ENCODE measurements at places on chromosomes 1 and 21. TPM values are rescaled to one million over a fixed set of nuclear protein-coding genes. Genes with fewer than 3 reads are reported as not detected.

Gene FAM110D
- 0.76 TPM for polyA plus RNA-seq

Gene OR6N1
- polyA plus RNA-seq: not detected

Gene SPRR2G
- polyA plus RNA-seq: not detected

Gene FAM72A
- 3.6 TPM for polyA plus RNA-seq

Gene C4BPA
- 0.47 TPM for polyA plus RNA-seq

Gene WNT9A
- 11.2 TPM for polyA plus RNA-seq

DNA sequence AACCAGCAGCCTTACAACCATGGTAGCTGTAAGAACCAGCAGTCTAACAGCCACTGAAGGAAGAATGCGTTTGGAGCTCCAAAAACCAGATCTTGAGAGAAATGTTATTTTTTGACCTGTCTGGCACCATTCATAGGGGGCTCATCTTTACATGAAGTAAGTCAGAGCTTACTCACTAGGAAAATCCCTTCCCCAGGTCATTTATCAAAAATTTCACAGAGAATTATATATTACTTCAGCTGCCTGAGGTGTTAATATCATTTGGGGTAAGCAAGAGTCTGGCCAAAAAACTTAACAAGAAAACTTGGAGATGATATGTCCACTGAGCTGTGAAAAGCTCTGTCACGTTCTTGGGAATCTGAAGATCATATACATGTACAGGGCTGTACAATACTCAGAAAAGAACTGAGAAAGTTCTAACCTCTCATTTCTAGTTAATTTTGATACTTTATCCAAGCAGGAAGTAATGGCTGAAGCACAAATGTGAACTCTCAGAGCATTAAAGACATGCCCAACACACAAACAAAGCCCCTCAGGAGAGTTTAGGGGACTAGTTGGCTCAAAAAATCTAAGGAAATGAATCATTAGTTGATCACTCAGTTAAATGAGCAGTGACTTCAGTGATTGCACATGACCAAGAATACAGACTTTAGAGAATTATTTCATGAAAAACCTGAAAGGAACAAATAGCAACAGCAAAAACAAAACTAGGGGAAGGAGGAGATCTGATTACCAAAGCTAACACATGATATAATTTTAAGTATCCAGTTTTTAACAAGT lies 681.1 kb downstream of the LTN1 start:
- DNase-seq: no peak

GRCh38 chr1:39107341-39108290 lies 81.5 kb downstream of the NDUFS5 start:
- no peak for DNase-seq

- DNase-seq: no peak
Observed at GRCh38 chr1:180757657-180758056, 125.8 kb downstream of the XPR1 start.

DNA sequence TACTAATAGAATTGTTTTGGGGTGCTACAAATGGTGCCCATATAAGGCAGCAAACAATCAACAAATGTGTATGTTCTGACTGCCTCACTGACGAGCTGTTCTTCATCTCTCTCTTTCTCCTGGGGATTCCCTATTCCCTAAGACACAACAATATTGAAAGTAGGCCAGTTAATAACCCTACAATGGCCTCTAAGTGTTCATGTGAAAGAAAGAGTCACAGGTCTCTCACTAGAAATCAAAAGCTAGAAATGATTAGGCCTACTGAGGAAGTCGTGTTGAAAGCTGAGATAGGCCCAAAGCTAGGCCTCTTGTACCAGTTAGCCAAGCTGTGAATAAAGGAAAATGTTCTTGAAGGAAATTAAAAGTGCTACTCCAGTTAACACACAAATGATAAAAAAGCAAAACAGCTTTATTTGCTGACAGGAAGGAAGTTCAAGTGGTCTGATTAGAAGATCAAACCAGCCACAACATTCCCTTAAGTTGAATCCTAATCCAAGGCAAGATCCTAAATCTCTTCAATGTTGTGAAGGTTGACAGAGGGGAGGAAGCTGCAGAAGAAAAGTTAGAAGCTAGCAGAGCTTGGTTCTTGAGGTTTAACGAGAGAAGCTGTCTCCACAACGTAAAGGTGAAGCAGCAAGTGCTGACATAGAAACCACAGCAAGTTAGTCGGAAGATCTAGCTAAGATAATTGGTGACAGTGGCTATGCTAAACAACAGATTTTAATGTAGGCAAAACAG lies 26.3 kb downstream of the ATP2B4 start:
- DNase-seq: no peak

- DNase-seq: no peak
Observed at GRCh38 chr21:45632637-45633251, 10.8 kb upstream of the PCBP3 start.

DNA sequence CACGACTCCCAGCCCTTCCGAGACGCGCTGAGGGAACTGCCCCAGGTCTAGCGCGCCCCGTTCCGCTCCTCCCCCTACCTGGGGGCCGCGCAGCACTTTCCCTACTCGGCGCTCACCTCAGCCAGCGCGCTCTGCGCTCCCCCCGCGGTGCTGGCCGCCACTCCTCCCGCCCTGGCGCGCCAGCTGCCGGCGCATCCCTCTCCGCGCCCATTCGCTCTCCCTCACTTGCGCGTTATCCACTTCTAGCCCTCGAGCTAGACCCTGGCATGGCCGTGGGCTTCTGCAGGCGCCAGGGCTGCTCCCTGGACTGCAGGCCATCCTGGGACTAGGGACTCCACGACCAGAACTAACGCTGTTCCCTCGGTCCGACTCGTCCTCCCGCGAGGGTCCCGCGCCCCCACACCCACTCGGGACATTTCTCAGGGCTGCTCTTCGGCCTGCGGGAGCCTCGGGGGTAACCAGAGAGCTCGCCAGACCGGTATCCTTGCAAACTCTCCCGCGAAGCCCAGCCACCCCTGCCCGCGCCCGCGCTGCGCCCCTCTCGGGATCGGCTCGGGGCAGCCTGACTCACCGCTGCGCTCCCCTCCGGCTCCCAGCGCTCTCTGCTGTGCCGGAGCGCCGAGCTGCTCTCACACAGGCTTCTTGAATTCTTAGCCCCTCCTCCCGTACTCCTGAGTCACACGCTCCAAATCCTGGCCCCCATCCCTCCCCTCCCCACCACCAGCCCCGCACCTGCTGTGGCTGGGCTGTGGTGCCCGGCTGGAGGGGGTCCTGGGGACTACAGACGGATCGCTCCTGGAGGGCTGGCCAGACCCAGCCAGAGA lies at the start of gene NGF:
TSS of gene NGF (minus strand) at position 617 of the 824 bp plus-strand sequence. CDS start 51,454 bp downstream, outside the sequence.
- no peak for DNase-seq

DNA sequence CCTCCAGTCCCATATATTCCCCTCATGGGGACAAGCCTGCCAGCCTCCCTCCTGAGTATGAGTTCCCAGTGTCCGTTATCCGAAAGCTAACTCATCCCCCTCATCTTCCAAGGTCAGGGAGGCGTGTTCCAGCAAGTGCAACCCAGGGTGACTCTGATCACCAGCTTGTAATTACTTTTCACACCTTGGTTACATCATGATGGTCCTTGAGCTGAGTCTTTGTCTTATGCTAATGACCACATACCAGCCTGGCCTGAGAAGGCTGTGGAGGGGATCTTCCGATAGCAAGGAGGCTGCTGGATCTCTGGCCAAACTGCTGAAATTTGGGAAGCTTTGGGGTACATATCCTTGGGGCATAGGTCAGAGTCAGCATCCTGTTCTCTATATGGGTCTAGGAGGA lies 99.6 kb downstream of the DDX20 start:
- no peak for DNase-seq

DNA sequence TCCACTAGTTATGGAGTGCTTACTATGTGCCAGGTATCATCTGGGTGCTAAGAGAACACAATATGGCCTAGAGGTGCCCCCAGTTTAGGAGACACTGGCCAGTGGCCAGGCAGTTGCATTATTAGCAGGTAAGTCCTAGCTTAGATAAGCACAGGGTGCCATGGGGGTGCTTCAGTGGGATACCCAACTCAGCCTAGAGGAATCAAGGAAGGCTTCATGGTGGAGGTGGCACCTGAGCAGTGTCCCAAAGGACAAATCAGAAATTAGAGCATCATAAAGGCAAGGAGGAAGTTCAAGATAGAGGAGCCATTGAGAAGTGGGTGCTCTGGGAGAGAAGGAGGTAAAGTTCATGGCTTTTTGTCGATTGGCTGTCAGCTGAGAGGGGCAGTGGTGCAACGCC lies 31.9 kb upstream of the PKP1 start:
- DNase-seq: no peak

- no peak for DNase-seq
Observed at GRCh38 chr1:63463248-63463647, 59.8 kb downstream of the ITGB3BP start.

DNA sequence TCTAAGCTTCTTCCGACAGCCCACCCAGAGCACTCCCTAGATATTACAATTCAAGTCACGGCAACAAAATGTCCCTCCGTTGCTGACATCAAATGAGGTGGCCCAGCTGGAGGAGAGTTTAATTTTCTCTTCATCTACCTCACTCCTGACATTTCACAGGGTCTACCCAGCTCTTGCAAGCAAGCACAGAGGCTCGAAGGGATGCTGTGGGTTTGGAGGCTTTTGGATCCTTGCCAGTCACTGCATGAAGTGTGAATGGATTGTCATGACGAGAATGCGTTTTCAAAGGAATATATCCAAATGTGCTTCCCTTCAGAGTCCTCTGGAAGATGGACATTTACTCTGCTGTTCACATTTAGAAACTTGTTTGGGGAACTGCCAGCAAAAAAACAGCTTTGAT lies 33.5 kb downstream of the CAPN8 start:
- DNase-seq: no peak

- DNase-seq: no peak
Observed at GRCh38 chr1:203644661-203645510, 18.3 kb downstream of the ATP2B4 start.

DNA sequence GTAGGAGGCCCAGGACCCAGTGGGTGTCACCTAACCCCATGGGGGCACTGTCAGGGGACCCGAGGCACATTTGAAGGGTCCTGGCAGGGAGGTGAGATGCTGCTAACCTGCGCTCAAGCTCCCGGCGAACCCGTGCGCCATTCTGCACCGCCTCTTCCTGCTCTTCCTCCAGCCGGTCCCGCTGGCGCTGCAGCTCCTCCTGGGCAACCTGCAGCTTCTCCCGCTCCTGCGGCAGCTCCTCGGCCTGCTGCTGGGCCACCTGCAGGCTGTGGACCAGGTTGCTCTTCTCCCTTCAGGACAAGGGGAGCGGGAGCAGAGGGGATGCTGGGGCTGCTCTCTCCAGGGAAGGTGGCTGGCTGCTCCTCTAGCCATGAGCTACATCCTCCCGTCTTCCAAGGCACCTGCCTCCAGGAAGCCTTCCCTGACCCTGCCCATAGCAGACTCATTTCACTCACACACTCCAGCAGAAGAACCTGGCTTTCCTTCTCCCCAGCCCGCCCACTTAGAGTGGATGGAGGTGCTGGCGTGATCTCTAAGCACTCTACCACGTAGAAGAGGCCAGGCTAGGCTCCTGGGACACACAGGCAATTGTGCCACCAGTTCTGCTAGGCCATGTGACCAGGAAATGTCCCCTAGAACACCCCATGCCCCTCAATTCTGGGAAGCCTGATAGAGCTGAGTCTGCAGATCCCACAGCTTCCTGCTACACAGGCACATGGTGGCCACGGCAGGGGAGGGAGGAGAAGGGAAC lies 15.2 kb upstream of the NBPF1 start:
- DNase-seq: no peak

GRCh38 chr1:232751393-232752140 lies 53.6 kb upstream of the MAP10 start:
- DNase-seq: no peak

- no peak for DNase-seq
Observed at GRCh38 chr1:51295926-51296325, 34.4 kb downstream of the TTC39A start.

DNA sequence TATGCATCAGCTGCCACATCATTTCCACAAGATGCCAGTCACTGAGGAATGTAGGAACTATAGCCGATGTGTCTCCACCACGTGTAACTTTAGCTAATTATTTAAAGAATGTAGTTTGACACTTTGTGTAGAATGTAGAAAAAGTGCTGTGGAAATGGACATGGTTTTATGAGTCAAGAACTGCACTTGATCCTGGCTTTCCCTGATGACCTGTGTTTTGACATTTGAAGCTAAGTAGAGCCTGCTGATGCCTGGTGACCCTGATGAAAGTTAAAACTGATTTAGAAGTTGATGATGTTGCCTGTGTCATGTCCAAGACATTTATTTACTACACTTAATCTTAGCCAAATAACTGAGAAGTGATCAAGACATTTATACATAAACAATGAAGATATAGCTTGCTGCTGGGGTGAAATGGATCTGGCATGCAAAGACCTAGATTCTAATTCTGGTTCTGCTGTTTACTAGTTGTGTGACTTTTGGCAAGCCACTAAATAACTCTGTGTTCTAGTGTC lies 4.4 kb upstream of the OSBPL9 start:
- DNase-seq: no peak

DNA sequence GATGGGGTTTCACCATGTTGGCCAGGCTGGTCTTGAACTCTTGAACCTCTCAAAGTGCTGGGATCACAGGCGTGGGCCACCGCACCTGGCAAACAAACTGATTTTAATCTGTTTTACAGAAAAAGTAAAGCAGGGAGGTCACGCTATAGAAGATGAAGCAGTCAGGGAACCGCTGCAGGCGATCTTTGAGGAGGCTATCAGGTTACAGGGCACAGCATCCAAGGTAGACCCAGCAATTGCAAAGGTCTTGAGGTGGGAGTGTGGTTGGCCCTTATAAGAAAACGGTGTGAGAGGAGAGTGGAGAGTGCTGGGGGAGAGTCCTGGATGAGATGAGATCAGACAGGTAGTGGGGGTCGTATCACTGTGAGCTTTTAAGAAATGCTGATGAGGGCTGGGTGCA lies 2.6 kb upstream of the TMCO4 start:
- no peak for DNase-seq

- DNase-seq: peak; percentile 70
Observed at GRCh38 chr1:19390901-19391595, 78.9 kb downstream of the SLC66A1 start.

DNA sequence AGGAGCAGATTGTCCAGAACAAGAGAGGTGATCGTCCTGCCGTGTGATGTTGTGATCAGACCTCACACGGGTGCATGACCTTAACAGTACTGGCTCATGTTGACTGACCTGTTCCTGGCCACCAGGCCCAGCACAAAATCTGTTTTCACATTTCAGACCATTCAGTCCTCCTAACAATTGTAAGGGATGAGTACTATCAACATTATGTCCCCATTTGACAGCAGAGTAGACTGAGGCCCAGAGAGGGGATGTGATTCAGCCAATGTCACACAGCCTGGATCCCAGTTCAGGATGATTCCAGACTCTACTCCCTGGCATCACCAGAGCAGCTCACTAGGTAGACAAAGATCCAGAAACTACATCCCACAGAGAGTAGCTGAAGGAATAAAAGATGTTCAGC lies 7.4 kb upstream of the TAS1R2 start:
- DNase-seq: no peak
